ENCODE measurements at places on chromosomes 6 and 20. TPM values are rescaled to one million over a fixed set of nuclear protein-coding genes. Genes with fewer than 3 reads are reported as not detected.

RUNX2 gene
- under 0.01 TPM for total RNA-seq

PAK5 gene
- not detected for total RNA-seq

SPO11 gene
- total RNA-seq, result not detected

LIN28B gene
- total RNA-seq, result not detected

KIAA1755 gene
- 0.22 TPM for total RNA-seq

TRIM10 gene
- not detected for total RNA-seq

CRIP3 gene
- not detected for total RNA-seq

TNFRSF21 gene
- total RNA-seq, result 65.1 TPM

All from dermis lymphatic vessel endothelial cell (primary cell).